ENCODE measurements at places on chromosomes 1 and 21.

GRCh38 chr1:70140343-70140742, 65.0 kb downstream of the LRRC40 start:
- no peak for DNase-seq

GRCh38 chr1:154616659-154617345, 8.8 kb upstream of the ADAR start:
- no peak for DNase-seq

GRCh38 chr1:197269053-197269452, 1.0 kb downstream of the CRB1 start:
- no peak for DNase-seq

DNA sequence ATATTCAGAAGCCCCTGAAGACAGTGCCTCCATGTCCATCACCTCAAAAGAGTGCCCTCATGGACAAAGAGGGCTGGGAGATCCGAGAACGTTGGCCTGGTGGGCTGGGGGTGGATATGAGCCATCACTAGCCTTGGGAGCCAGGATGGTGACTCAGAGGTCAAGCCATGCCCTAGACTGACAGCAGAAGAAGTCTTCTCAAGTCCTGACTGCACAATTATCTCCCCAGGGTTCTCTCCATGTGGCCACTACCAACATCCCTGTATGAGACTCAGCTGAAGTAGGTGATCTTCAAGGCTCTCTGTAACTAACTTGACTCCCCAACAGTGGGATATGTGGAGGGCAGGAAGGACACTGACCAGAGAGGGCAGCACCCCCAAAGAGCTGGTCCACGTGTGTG, 7.1 kb upstream of the USF1 start:
- no peak for DNase-seq

DNA sequence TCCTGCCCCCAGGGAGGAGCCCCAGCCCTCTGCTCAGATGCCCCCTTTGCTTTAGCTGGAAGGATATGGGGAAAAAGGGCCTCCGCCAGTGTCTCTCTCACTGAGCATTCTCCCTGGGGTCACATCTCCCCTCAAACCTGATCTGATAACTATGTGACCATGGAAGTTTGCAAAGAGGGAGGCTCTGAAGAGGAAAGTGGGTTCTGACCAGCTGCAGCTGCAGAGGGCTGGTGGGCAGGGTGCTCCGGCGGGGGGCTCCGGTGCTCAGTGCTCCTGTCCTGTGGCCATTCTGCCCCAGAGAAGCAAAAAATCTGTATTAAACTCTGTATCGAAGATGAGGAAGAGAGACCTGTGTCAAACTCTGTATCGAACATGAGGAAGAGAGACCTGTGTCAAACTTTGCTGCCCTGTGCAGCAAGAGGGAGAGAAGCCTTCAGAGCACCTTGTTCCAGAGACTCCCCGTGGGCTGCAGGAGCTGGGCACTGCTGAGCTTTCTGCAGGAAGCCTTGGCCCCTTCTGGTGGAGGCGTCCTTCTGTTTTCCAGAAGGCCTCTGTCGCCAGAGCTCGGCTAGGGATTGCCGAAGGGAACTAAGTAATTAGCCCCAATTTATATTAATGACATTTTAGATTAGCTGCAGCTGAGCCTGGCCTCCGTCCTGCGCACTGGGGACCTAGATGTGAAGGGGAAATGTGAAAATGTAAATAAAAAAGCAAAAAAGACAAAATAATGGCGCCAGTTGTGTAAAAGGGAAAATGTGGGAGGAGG, 186.2 kb upstream of the C1orf174 start:
- DNase-seq = no peak

DNA sequence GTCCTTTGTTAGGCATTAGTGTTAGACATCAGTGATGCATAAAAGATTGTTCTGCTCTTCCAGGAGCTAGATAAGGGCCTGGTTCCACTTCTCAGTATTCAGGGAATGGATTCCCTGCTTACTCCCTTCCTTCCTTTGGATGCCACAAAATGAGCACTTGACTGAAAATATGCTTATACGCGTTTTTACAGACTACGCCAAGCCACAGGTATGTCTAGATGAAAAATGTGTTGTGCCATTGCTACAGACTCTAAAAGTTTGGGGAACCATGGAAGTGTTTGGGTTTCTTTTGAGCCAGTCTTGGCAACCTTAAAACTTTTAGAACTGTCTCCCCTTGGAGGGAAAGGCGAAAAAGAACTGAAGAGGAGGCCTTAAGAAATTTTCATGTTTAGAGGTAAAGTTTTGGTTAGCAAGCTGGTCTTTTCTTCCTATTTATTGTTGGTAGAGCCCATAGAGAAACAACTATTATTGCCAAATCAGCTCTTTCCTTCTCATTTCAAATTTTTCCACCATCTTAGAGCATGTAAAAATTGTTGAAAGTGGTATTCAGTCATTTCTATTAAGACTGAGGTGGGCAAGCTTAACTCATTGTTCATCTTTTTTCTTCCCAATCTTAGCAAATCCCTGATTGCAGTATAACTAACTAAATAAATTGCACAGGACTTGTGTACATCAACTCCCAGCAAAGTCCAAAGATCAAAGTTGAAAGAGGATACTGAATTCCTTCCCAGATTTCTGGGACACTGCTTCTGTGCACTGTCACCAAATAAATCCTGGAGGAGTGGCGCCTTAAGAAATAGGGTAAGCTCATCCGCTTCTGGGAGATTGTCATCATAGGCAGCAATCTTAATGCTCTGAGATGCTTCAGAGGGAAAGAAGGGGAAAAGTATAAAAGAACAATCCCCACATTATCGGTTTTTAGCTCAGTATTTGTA, 18.9 kb downstream of the FGGY start:
- no peak for DNase-seq

GRCh38 chr1:65762081-65762862, 30.4 kb upstream of the PDE4B start:
- DNase-seq = no peak

GRCh38 chr1:168227620-168228019, 1.8 kb downstream of the SFT2D2 start:
- DNase-seq = no peak

DNA sequence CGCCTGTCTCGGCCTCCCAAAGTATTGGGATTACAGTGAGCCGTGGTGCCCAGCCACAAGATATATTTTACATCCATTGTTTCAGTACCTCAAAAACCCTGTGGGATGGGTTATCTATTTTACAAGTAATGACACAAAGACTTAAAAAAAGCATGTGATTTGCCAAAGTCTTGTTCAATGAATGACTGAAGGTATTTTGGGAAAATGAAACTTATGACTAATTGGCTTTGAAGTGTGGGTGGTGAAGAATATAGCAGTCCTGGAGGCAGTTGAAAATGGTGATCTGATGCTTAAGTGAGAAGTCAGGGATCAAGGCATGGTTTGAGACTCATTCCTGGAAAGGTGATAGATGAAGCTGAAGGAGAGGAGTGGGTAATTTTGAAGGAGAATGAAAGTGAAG, 3.0 kb downstream of the SWT1 start:
- no peak for DNase-seq

- DNase-seq = no peak
Observed at GRCh38 chr21:34612056-34612455, 2.9 kb downstream of the RCAN1 start.

DNA sequence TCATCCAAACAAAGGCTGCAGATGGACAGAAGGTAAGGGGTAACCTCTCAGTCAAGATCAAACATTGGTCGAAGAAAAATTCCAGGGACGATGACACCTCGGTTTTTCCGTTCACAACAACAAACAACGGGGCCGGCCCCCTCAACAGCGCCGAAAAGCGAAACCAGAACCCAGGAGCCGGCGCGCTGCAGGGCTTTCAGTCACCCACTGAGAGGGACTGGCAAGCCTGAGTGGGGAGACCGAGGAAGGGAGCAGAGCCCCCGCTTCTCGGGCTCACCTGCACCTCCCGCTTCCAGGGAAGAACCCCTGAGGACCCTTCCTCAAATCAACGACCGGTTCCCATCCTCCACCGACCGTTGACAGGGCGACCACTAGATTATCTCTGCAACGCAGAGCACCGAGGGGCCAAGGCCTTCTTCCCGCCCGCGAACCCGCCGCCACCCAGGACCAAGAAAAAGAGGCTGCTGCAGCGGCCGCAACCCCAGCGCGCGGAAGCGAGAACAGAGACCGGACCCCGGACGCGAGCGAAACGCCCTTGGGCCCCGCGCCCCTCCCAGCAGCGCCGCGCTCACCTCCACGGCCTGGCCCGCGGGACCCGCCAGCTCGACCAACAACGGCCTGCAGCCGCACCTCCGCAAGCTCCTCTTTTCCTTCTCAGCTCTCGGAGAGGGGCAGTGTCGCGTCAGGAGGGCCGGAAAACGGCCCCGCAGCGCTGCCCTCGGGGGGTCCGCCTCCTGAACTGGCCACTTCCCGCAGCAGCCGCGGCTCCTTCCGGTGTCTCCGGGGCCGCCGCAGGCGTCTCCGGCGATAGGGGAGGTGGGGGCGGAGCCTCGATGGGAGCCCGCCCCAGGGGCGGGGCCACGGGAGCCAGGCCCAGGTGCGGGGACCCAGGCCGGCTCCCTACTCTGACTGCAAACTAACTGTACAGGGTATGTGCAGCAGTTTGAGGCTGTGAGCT, at the start of gene USP33:
Gene USP33, minus strand, starts transcription at position 782 of the 958 bp plus-strand sequence. CDS start 18,155 bp downstream, outside the sequence.
- DNase-seq = peak; percentile 76

- DNase-seq = no peak
Observed at GRCh38 chr1:11067716-11068599, 8.1 kb upstream of the SRM start.

- DNase-seq = no peak
Observed at GRCh38 chr1:73637264-73637663, 560.7 kb downstream of the LRRIQ3 start.

All from activated CD4-positive, alpha-beta T cell treated with anti-CD3 and anti-CD28 coated beads, Interleukin-2, amount 50 U/mL, for 24 hours (primary cell).